ENCODE measurements at places on chromosomes 3 and 15.

DNA sequence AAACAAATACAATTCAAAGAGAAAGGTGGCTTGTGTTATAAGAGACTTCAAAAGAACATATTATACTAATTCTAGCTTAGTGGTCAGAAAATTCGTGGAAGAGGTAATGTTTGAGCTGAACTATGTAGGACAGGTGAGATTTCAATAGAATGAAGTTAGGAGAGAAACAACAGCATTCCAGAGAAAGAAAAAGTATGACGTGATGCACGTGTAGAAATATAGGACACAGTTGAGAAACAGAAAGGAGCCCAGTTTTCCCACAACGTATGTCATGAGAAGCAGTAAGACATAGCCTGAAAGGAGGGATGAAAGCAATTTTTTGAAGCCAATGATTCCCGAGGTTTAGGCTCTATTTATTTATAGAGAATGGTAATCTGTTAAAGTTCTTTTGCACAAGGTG, 18.7 kb upstream of the P3H2 start:
- no peak for DNase-seq

DNA sequence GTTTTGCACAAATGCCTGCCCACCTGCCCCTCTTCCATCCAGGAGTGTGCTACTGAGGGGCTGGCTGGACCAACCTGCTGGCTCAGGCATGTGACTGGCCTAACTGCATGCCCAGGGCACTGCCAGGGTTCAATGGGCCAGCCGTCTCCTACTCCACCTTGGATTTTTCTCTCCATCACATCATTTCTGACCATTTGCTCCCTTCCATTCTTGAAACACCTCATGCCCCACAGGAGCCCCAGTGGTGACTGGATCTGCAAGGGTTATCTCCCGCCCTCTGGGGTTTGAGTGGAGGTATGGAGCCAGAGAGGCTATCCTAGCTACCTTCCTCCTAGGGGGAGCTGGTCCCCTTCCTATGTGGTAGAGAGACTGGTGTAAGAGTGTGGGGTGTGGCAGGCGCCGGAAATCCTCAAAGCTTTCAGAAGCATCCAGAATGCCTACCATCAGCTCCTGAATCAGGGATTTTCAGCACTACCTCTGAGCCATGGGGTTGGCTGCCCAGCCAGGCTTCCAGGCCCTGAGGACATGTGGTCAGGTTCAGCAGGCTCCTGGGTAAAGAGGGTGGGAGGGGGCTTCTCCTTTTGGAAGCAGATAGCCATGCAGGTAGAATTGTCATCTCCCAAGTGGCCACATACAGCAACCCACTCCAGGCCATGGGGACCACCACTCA, 2.9 kb upstream of the MANF start:
- no peak for DNase-seq

DNA sequence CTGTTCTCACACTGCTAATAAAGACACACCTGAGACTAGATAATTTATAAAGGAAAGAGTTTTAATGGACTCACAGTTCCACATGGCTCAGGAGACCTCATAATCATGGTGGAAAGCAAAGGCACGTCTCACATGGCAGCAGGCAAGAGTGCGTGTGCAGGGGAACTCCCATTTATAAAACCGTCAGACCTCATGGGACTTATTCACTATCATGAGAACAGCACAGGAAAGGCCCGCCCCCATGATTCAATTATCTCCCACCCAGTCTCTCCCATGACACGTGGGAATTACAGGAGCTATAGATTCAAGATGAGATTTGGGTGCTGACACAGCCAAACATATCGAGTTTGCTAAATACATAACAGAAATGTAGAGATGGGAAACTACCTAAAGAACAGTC, 39.5 kb upstream of the DGKG start:
- no peak for DNase-seq

- DNase-seq = no peak
Observed at GRCh38 chr3:172042136-172042662, 2.8 kb downstream of the FNDC3B start.

- no peak for DNase-seq
Observed at GRCh38 chr3:138219255-138219654, 32.2 kb downstream of the ARMC8 start.

DNA sequence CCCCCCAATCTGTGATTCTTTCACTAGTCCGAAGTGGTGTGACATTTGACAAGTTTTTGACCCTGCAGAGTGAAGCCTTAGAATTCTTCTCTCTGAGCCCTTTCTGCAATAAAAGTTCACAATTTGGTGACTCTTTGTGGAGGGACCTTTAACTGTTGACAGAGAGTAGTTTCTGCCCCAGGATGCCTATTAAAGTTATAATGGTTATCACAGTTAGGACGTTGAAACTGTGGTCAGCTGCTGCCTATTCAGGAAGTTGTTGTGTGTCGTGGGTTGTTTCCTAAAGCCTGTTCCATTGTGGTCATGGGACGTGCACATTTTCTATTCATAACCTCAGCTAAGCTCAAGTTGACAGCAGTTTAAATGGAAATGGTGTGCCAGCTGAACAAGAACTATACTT, 274.5 kb downstream of the NEK10 start:
- DNase-seq = no peak

- no peak for DNase-seq
Observed at GRCh38 chr3:113695431-113695785, 1.0 kb downstream of the USF3 start.

DNA sequence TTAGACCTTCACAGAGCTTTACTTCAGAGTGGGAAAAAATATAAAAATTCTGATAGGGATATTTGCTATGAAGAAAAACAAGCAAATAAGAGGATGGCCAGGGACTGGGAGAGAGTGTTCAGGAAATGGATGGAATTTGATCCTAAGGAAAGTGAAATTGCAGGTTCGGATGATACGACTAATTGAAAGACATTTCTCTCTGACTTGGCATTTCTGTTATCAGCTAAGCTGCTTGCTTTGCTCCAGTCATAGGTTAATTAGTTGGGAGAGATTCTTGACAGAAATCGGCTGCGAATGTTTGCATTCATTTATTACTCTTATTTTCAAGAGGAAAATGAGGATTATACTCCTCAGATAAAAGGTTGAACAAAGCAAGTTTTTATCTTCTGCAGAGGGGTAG, 808.7 kb upstream of the NECTIN3 start:
- DNase-seq = no peak

GRCh38 chr15:76303909-76304308, 7.4 kb downstream of the ETFA start:
- DNase-seq = no peak

Measured in stimulated activated naive B cell treated with anti-CD40 and anti-IgM and Interleukin-4, amounts not matched to agents 10 μg/mL and 1 μg/mL and 100 μg/mL, for 72 hours (primary cell).